ENCODE measurements at places on chromosomes 3 and 15. TPM values are rescaled to one million over a fixed set of nuclear protein-coding genes. Genes with fewer than 3 reads are reported as not detected.
A peak's percentile ranks its signal among the peaks of the same experiment; 100 is the strongest.

ARPP21 gene
- total RNA-seq: not detected

KLHL6 gene
- 0.03 TPM for total RNA-seq

- DNase-seq: no peak
Measured at GRCh38 chr15:48096813-48097212, 24.0 kb upstream of the SLC24A5 start.

FBN1 gene
- total RNA-seq: 0.46 TPM

GRCh38 chr3:183541235-183541655 is 14.3 kb downstream of the KLHL6 start:
- no peak for DNase-seq

DNA sequence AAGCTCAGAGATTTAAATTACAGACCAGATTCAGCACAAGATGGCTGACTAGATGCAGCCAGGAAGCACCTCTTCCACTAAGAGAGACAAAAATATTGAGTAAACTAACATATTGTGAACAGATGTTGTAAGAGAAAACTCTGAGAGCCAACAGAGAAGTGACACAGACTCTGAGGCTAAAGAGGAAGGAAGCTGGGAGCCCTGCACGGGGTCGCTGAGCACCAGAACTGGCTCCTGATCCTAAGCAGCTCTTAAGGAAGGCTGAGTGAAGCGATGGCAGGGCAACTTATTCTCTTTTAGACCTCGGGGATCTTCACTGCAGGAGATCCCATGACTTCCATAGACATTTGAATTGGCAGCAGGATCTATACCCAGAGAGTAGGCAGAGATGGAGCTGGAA is 578.0 kb upstream of the GRM7 start:
- no peak for DNase-seq

GRCh38 chr3:25338158-25338725 is 89.8 kb upstream of the RARB start:
- no peak for DNase-seq

GRCh38 chr3:74139648-74140047 is 474.8 kb downstream of the CNTN3 start:
- no peak for DNase-seq

GRCh38 chr3:17632401-17633100 is 109.9 kb downstream of the TBC1D5 start:
- DNase-seq: no peak

GRCh38 chr15:89533861-89534544 is 37.6 kb upstream of the RHCG start:
- DNase-seq: no peak

DNA sequence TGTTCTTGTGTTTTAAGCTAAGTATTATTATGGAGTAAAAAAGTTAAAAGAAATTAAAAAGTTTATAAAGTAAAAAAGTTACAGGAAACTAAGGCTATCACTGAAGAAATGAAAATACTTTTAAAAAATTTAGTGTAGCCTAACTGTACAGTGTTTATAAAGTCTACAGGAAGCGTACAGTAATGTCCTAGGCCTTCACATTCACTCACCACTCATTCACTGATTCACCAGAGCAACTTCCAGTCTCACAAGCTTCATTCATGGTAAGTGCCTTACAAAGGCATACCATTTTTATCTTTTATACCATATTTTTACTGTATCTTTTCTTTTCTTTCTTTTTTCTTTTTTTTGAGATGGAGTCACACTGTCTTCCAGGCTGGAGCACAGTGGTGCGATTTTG is 40.7 kb upstream of the SCN5A start:
- DNase-seq: no peak

GRCh38 chr15:74482661-74483060 is 21.7 kb upstream of the UBL7 start:
- no peak for DNase-seq

DNA sequence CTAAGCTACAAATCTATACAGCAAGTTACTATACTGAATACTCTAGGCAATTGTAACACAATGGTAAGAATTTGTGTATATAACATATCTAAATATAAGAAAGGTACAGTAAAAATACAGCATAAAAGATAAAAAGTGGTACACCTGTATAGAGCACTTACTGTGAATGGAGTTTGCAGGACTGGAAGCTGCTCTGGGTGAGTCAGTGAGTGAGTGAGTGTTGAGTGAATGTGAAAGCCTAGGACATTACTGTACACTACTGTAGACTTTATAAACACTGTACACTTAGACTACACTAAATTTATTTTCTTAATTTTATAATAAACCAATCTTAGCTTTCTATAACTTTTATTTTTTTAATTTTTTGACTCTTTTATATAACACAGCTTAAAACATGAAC is 123.1 kb downstream of the ZMAT3 start:
- no peak for DNase-seq

DNA sequence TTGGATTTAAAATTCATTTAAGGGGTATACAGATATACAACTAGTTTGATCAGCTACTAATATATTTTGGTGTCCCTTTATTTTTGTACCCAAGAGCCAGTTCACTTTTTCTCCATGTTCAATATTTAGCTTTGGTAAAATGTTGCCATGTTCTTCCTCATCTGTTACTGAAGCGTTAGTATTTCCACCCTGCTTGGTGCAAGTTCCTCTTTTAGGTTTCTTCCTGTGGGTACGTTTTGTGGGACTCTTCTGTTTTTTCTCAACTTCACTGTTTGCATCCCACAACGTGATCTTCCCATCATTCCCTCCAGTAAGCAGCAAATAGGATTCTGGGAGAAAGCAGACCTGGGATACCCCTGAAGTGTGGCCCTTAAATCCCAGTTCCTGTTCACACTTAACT is 14.1 kb downstream of the WDR53 start:
- no peak for DNase-seq

PARP14 gene
- total RNA-seq: 46.0 TPM

SLC7A14 gene
- total RNA-seq: not detected

SCAANT1 gene
- not detected for total RNA-seq

DNA sequence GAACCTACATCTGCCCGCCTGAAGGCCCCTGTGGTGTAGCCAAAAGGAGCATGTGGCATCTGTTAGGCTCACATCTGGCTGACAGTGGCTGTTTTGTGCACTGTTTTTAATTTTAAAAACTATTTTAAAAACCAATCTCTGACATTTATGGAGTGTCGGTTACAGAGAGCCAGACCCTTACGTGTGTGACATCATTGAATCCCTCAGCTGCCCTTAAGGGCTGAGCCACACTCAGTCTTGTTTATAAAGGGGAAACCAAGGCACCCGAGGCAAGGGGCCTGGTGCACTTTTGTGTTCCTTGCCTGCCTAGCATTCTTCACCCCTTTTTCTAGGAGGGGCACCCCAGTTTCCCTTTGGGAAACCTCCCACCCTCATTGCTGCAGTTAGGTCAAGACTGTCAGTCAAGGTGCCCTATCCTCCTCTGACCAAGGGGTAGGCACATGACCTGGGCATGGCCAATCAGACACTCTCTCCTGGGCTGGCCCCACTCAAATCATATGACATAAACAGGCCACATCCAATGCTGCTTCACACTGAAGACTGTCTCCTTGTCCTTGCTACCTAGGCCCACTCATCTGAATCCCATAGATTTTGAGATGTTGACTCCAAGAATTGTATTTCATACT is 105.3 kb downstream of the LSM3 start:
- no peak for DNase-seq

GRCh38 chr3:184743248-184743647 is 31.4 kb upstream of the MAGEF1 start:
- DNase-seq: no peak

- DNase-seq: no peak
Measured at GRCh38 chr3:175851541-175851940, 992.4 kb downstream of the NAALADL2 start.

- no peak for DNase-seq
Measured at GRCh38 chr3:132236701-132237651, 80.2 kb upstream of the ACP3 start.

DNA sequence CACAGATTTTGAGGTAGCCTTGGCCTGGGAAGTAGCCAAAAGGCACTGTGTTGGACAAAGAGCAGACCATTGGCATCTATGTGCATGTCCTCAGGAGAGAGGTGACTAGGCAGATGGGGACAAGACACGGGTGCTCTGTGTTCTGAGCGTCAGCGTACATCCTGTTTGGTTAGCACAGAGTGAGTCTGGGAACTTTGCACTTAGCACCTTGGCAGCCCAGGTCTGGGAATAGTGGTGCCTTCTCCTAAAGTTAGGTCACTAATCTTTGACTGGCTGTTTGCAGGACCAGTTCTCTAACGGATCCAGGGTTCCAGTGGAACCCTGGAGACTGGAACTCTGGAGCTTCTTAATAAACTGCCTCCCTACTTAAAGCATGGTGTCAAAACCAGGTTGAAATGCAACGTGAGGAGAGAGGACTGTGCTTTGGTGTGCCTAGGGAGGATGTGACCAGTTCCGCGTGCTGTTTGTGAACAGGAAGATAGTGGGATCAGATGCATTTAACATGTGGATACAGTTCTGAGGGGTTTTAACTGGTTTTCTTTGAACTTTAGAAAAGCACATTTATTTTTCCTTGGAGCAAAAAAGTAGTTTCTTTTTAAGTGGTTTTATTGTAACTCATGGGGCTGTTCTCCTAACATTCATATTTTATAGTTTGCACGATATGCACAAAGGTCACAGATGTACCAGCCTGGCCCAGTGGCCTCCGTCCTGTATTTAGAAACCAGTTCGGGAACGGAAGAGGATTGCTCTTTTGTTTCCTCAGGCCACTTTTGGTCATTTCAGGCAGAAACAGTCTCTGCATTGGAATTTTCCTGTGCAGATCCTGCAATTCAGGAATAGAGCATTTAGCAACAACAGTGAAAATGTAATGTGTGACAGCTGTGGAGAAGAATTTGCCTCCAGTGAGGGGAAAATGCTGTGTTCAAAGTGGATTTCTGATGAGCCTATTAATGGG is 48.8 kb downstream of the ABHD2 start:
- DNase-seq: no peak

GRCh38 chr3:139303216-139303615 is 40.6 kb upstream of the MRPS22 start:
- no peak for DNase-seq

DNA sequence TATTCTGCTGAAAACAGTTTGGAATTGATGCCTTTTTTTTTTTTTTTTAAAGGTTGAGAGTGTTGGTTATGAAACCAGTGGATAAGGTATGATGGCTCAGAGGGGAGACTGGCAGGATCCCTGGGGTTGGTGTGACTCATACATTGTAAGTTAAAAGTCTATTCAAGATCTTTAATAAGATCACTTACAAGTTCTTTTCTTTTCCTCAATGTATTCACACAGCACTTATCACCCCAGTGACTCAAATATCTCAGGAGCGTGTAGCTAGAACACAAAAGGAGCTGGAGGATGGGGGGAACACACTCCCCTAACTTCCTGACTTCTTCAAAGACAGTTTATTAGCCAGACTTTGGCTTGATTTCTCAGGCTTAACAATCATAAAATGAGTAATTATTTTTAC is 285.3 kb downstream of the SV2B start:
- DNase-seq: no peak

- DNase-seq: no peak
Measured at GRCh38 chr3:122697952-122698620, 17.4 kb downstream of the PARP14 start.

DNA sequence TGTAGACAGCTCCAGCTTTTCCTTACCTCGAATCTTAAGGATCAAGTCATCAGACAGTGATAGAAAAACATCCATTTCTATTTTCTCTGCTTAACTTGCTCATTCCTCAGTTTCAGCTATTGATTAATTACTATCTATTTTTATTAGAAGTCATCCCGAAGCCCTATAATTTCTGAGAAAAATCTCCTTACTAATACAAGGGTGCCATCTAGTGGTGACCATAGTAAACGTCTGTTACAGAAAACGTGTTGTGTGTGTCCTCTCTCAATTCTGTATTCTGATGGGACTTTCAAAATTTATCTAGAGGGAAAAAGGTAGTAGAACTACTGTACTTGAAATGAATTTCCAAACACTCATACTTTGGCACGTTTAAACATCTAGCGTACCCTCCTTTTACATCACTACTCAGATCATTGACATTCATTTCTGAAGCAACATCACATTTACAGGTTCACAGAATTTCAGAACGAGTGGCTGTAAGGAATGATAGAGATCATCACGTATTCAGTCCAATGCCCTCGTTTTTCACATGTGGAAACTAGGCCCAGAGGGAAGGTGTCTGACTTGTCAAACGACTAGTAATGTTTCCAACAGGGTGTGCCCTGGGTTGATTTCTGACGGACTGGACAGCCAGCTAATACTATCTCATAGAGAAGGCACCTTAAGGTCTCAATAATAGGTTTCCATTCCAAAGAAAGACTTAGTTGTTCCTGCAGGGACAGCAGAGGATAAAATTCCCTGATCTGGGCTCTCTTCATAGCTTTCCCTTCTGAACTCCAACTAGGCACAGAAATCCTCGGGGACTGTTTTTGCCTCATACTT is 25.6 kb downstream of the HACD2 start:
- DNase-seq: no peak

DNA sequence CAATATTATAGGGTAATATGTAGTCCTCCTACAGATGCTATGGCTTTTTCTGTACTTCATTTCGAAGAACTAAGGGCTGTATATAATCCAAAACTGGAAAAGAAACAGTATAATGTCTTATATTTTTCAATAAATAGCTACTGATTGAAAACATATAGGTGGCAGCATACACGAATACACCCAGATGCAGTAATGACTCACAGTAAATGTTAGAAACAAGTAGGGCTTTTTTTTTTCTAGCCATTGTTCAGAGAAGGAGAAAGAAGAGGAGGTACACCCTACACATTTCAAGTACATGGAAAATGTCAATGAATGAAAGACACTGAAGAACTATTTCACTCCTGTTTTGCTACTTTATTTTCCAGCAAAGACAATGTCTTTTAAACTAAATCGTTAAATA is 9.4 kb downstream of the DAZL start:
- no peak for DNase-seq

DAZL gene
- not detected for total RNA-seq

GRCh38 chr3:149554826-149555225 is 80.3 kb downstream of the TM4SF4 start:
- peak; percentile 90 for DNase-seq

DNA sequence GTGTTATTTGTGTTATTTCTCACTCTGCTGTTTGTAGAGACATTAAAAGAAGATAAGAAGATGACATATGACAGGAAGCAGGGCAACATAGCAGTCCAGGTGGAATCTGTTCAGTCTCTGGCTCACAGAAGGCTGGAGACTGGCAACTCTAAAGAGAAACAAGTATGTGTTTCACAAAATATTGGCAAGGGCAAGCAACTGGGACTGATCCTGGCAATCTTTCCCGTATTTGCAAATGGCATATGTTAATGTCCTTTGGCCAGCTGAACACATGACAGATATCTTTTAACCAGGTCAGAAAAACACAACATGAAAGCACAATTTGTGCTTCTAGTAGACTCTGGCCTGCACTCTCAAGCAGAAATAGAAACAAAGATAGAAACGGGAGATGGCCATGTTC is 1354.1 kb upstream of the EPHA6 start:
- DNase-seq: no peak

KY gene
- not detected for total RNA-seq

SNTN gene
- not detected for total RNA-seq

- no peak for DNase-seq
Measured at GRCh38 chr3:102444101-102444500, 9.3 kb downstream of the ZPLD1 start.

DNA sequence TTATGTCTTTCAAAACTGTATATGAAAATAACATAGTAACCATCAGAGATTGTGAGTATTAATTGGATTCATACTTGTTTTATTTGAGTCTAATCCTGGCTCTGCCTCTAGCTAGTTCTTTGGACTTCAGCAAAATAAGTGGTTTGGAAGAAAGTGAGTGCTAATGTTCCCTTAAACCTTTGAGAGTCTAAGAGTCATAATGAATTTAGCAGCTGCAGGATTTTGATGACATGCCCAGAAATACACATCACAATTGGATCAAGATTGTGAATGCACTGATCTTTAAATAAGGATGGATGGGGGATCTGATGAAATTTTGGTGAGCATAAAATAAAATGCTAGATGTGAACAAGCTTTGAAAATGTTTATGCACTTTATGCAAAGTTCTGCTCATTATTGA is 79.9 kb upstream of the FAM98B start:
- no peak for DNase-seq

ACKR4 gene
- total RNA-seq: not detected

Data from Panc1 (cell line).